ENCODE measurements at places on chromosomes 12 and 14. TPM values are rescaled to one million over a fixed set of nuclear protein-coding genes. Genes with fewer than 3 reads are reported as not detected.

GRCh38 chr12:92261071-92261470 lies 115.4 kb upstream of the BTG1 start:
- no peak for DNase-seq

DNA sequence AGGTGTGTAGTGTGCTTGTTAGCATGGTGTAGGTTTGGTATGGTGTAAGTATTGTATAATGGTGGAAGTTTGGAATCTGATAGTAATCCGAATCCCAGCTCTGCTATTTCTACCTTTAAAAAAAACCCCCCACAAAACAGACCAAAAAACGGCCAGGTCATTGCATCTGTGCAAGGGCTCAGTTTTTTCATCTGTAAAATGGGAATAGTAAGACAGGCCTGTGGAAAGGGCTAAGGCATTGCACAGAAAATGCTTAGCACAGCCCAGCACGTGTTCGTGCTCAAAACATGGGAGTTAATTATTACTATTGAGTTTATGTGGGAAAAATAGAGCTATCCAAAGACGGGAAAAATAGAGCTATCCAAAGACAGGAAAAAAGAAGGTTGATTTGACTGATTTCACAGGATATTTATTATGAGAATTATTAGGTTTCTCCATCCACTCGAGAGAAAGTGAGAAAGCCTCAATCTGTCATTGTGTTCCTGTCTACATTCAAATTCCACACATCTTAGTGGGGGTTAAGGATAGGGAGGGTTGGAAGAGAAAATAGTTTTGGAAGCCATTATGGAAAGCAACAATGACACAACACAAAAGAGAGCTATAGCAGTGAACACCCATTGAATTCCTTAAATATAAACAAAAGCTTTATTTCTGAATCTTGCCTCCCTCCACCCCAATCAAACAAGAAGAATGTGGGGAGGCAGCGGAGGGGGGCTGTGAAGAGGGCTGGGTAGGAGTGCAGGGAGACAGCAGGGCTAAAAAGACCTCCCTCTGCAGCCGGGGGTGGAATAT lies 126.8 kb upstream of the MAX start:
- DNase-seq: no peak

DNA sequence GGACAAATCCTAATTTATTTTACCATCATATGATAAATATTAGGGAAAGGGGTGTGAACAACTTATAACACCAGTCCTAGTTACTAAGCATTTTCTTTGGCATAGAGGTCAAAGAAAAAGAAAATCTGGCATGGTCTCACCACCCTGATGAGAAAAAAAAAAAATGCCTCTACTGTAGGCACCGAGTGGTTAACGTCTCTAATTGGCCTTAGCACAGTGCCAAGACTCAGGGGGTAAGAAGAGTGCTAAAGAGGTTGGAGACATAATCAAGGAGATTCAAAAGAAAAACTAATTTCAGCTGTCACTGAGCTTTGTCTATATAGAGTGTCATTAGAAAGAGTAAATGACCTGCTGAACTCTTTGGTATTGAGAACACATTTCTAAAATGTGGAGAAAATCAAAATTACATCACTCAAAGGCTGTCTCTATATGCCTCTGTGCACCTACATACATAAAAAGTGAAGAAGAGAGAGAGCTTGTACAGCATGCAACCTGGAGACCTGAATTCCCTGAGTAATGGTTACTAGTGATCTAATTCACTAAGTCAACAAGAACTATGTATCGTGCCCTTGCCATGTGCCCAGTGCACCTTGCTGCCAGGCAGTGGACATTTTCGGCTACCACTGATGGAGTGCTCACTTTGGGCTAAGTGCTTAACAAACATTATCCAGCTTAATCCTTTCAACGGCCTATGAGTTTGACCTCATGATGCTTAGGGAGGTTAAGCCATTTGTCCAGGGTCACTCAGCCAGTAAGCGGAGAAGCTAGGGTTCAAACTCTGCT lies 113.8 kb upstream of the G2E3 start:
- no peak for DNase-seq

- DNase-seq: no peak
These were observed 6.8 kb upstream of the SYNE3 start for GRCh38 chr14:95523051-95523814.

The KIF26A gene
- total RNA-seq: 0.10 TPM

The IRF2BPL gene
- total RNA-seq: 24.6 TPM

The AGAP2 gene
- total RNA-seq: 54.4 TPM

The CCDC196 gene
- total RNA-seq: not detected

All from naive thymus-derived CD8-positive, alpha-beta T cell (primary cell).